ENCODE measurements at places on chromosomes 13 and 19.

GRCh38 chr13:76286178-76286577 is 600.0 kb downstream of the KCTD12 start:
- DNase-seq = peak; percentile 74

GRCh38 chr13:99501848-99502301 is 603 bp downstream of the TM9SF2 start:
- peak; percentile 18 for DNase-seq

DNA sequence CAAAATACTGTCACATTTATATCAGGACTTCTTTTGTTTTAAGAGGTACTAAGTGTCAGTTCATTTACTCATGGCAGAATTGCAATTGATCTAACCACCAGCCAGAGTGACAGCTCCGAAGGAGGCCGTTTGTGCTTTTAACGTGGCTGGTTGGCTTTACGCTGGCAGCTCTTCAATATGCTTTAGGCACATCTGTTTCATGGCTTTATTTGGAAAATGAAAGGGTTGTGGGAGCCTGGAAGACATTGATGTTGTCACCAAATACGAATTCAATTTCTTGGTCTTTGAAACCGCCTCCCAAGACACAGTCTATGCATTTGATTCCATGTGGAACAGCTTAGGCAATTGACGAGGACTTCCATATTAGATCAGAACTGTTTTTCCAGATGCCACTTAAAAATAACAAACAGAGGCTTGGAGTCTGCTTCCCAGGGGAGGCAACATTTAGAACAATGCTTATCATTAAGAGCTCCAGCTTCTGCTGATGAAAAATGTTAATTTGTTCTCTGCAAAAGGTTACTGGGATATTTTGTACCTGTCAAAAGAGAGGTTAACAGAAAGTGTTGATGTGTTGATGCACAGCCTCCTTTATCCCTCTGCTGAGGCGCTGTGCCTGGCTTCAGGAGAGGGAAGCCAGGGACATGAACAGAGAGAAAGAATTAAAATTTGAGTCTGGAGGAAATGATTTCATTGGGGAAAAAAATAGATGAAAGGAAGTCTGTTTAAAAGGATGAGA is 64.0 kb upstream of the TNFRSF19 start:
- peak; percentile 85 for DNase-seq

DNA sequence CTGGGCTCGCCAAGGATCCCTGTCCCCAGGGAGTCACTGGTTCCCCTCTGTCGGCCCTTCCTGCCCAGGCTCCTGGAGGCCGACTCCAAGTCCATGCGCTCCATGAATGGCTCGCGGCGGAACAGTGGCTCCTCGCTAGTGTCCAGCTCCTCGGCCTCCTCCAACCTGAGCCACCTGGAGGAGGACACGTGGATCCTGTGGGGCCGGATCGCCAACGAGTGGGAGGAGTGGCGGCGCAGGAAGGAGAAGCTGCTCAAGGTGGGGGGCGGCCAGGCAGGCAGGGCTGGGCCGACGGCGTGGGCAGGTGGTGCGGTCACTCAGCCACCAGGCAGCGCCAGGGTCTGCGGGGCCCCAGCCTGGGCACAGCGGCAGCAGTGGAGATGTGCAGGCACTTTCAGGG is 17.6 kb downstream of the EVI5L start:
- DNase-seq = no peak

- no peak for DNase-seq
Measured at GRCh38 chr19:55497763-55498162, 9.5 kb downstream of the SSC5D start.

DNA sequence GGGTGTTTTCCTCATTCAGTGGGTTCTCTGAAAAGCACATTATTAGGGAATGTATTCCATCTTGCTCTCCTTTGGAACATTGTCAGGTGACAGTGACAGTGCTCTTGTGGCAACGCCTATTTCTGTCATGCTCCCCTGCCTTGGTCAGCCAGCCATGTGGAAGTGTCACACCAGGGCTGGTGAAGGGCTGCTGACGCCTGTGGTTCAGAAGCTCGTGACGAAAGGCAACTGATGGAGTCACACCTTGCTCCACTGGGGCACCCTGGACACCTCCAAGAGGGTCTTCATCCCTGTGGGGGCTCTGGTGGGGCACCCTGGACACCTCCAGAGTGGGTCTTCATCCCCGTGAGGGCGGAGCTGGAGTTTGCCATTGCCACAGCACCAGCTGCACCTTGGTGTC is 68.9 kb upstream of the GPR183 start:
- DNase-seq = no peak

DNA sequence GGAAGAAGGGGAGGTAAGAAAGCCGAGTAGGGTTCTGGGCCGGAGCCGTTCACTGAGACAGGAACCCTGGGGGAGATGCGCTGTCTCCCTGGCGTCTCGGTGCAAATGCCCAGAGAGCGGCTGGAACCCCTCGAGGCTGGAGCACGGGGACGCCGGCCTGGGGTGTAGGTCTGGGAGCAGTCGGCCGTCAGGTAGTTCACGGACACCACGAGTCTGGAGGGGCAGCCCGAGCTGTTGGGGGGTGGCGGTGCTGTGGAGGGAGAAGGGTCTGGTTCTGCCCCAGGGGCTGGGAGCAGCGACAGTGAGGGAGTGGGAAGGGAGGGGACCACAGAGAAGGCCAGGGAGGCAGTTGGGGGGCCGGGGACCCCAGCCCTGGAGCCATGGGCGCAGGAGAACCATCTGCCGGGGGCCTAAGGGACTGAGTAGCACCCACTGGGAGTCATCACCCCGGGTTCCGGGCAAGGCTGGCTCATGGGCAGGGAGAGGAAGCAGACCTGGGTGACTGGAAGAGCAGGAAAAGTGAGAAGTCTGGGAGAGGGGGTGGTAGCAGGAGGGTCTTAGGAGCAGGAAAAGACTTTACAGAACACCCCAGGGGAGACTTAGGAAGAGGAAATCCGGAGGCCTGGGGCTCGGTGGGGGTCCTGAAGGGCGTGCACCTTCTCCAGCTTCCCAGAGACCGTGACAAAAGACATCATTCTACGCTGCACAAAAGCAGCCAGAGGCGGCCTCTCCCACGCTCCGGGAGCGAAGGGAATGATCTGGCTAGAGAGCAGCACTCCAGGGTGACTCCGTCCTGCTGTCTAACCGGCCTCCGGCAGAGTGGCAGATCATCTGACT is 173.1 kb upstream of the SOX1 start:
- peak; percentile 2 for DNase-seq

DNA sequence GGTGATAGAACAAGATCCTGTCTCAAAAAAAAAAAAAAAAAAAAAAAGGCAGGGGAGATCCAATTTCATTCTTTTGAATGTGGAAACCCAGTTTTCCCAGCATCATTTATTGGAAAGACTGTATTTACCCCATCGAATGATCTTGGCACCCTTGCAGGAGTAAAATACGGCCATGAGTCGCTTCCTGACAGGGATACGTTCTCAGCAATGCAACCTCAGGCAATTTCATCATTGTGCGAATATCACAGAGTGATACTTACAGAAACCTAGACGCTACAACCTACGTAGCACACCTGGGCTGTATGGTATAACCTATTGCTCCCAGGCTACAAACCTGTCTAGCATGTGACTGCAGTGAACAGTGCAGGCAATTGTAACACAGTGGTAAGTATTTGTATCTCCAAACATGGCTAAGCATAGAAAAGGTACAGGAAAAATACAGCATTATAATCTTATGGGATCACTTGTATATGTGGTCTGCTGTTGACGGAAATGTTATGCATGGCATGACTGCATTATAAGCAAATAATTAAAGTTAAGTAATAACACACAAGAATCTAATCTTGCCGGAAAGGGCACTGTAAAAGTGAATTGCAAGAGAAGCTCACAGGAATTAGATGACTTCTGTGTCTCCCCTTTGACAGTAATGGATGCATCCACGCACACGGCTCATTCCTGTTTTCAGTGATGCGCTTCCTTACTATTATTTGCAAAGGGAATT is 24.1 kb downstream of the RFX2 start:
- DNase-seq = peak; percentile 53

GRCh38 chr13:108069521-108070210 is 145.7 kb downstream of the LIG4 start:
- DNase-seq = no peak

DNA sequence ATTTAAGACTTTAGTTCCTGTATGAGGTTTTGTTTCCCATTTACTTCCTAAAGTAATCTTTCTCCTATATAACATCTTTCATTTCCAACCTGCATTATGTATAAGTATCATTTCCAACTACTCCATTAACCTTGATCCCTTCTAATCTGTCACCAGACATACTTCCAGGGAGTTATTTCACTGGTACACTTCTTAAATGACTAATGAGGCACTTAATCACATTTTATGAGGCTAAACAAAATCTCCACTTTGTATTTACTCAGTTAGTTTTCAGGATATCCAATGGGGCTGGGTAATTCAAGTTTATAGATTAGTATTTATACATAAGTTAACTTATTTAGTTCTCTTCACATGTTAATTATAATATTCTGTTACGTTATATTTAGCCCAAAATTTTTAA is 634.7 kb downstream of the PCDH17 start:
- no peak for DNase-seq

- DNase-seq = no peak
Measured at GRCh38 chr19:42154471-42155323, 22.5 kb upstream of the POU2F2 start.

- no peak for DNase-seq
Measured at GRCh38 chr13:112445411-112446271, 69.5 kb downstream of the SPACA7 start.

DNA sequence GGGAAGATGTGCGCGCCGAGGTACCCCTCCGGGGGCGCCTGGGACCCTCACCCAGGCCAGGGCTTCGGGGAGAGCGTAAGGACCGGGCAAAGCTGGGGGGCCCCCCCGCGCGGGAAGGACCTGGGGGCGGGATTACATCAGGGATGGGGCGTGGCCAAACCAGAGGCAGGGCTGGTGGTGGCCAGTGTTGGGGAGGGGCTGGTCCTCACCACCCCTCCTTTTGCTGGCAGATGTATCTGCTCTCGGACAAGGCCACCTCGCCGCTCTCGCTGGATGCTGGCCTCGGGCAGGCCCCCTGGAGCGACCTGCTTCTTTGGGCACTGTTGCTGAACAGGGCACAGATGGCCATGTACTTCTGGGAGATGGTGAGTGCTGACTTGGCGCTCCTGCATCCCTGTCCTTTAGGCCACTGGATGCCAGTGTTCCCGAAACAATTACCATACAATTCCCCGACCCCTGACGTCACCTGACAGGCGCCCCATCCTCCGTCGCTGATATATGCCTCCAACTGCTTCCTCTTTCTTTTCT is 25.3 kb downstream of the TRPM4 start:
- no peak for DNase-seq

DNA sequence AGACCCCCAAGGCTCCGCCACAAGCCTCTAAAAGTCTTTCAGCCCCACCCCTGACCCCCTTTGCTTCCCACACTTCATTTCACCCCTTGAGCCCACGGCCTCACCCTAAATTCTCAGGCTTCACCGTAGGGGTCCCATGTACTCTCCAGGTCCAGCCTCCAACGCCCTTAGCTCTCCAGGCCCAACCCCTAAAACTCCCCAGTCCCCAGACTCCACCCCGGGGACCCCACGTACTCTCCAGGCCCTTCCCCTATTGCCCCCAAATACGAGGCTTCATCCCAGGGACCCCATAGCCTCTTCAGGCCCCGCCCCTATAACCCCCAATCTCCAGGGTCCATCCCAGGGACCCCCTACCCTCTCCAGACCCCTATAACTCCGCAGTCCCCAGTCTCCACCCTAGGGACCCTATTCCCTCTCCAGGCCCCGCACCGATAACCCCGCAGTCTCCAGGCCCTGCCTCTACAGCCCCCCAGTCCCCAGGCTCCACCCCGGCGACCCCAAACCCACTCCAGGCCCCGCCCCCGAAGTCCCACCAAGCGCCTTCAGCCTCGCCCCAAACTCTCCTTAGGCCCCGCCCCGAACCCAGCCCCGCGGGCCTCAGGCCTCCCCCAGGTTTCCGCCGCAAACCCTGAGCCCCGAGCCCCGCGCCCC is 619 bp downstream of the MED16 start:
- DNase-seq = no peak

DNA sequence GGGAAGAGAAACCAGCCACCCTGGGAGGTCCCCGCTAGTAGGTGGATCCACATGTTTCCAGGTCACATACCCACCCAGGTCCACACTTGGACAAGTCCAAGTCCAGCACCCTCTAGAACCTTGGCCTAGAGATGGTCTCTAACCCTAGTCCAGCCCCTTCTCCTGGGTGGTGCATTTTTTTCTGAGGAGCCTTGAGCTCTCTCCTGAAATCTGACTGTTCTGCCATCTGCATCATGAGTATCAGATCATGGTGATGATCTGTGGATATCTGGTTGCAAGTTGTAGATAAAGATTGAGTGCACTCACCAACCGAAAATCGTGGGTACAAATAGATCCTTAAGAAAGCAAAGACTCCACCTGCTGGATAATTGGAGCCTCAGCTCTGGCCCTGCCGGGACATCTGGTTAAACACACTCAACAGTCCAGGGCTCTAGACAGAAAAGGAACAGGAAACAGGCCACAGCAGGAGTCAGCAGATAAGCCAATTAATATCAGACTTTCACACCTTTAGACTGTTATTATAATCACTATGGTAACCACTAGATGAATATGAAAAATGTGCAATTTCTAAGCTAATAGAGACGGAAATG is 41.1 kb downstream of the GPR12 start:
- DNase-seq = no peak

GRCh38 chr13:42750794-42751193 is 30.6 kb upstream of the FAM216B start:
- DNase-seq = no peak
